ENCODE measurements at places on chromosomes 12 and 14.

GRCh38 chr12:49519574-49519936 is 19.3 kb upstream of the KCNH3 start:
- no peak for DNase-seq

GRCh38 chr14:30842431-30842830 is 31.9 kb upstream of the COCH start:
- DNase-seq = no peak

- DNase-seq = peak; percentile 9
These were observed 135.6 kb downstream of the BCL11B start for GRCh38 chr14:99136401-99136800.

DNA sequence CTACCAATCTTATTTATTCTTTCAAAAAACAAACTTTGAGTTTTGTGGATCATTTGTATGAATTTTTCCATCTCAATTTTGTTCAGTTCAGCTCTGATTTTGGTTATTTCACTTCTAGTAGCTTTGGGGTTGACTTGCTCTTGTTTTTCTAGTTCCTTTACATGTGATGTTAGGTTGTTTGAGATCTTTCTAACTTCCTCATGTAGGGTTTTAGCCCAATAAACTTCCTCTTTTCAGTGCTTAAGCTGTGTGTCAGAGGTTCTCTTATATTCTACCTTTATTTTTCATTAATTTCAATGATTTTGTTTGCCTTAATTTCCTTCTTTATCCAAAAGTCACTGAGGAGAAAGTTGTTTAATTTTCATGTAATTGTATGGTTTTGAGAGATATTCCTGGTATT is 860.4 kb upstream of the FBXO33 start:
- no peak for DNase-seq

GRCh38 chr14:101917413-101918017 is 46.9 kb upstream of the DYNC1H1 start:
- no peak for DNase-seq

DNA sequence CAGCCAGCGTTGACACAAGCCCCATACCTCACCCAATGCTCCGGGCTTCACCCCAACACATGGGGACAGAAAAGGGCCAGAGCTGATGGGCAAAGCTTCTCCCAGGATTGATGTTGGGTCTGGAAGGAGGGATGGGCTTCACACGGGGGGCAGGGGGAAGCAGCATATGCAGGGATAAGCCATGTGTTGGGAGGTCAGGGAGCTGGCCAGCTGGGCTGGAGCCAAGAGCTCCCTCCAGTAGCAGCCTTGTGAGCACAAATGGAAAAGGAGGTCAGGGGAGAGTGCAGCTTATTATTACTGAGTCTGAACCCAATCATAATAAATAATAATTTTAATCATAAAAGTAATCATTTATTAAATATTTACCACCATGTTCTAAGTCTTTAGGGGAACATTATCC is 9.3 kb downstream of the PLEKHD1 start:
- DNase-seq = peak; percentile 7

- DNase-seq = peak; percentile 63
These were observed 704 bp downstream of the ATP2B1 start for GRCh38 chr12:89707703-89708564.

GRCh38 chr14:31879661-31880348 is 197.3 kb upstream of the ARHGAP5 start:
- no peak for DNase-seq

GRCh38 chr12:107369679-107370078 is 276.3 kb upstream of the CRY1 start:
- DNase-seq = no peak

GRCh38 chr14:103488071-103488470 is 34.6 kb downstream of the CKB start:
- no peak for DNase-seq

- DNase-seq = no peak
These were observed 124.5 kb upstream of the USP15 start for GRCh38 chr12:62135553-62136200.

DNA sequence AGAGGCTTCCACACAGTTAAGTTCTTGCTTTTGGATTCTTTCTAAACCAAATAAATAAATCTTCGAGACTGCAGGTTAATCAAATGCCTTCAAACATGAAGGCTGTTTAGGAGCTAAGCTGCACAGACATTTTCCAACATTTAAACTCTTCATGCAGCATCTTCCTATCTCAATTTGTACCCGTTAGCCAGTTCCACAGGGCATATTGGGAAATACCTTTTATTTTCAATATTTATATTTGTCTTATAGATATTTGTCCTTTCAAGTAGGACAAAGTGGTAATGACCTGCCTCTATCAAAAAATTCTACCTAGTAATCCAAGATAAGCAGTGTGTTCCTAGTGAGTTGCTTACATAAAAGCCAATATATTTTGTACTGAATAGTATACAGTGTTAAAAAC is 373.6 kb downstream of the DIO2 start:
- no peak for DNase-seq

DNA sequence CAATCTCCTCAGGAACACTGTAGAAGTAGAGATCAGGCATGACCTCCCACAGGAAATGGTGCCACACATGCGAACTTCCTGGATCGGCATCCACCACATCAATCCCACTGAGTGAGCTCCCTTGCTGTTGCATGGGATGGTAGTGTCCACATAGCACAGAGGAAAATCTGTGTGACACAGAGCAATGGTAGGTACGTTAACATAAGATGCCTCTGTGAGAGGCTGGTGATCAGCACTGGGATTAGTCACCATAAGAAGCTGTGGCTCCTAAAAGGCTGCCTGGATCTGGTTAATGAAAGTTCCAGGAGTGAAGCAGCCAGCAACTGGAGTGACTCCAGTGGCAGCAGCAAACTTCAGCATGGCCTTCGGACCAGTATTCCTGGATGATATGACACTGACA is 21.8 kb downstream of the WDHD1 start:
- no peak for DNase-seq

- no peak for DNase-seq
These were observed 41.6 kb downstream of the ITPR2 start for GRCh38 chr12:26791301-26791791.
